ENCODE measurements at places on chromosomes 5 and 9. TPM values are rescaled to one million over a fixed set of nuclear protein-coding genes. Genes with fewer than 3 reads are reported as not detected.
A peak's percentile ranks its signal among the peaks of the same experiment; 100 is the strongest.

Gene IL3
- not detected for total RNA-seq

Gene SEC61B
- 52.1 TPM for total RNA-seq

- no peak for DNase-seq
Measured at GRCh38 chr5:177316005-177316404, 4.3 kb upstream of the MXD3 start.

DNA sequence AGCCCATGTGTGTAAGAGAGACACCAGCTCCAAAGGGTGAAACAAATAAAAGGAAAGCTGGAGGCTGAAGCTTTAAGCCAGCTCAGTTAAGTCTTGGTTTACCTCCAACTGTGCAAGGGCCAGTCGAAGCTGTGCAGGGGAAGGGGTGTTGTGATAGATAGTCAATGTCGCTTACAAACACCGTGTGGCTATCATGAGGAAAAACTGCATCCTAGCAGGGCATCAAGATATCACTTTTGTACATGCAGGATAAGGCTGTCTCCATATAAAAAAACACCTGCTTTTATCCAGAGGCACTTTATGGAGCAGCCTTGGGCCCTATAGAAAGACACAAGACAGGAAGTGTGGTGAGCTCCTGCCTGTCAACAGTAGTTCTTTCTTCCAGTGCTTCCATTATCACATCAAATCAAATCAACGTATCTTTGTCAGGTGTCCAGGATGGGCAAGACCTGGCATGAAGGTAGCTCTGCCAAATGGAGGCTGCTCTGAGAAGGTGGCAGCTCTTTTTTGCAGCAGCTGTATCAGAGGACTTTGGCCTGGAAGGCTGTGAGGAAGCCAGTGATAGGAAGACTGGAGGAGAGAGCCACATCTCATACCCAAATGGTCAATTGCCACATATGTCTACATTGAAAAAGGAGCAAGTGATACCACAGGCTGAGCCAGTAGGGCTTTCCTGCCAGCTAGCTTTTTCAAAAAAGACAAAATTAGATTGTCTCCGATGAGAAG, 29.3 kb upstream of the SELENOP start:
- no peak for DNase-seq

Gene PLEKHG4B
- not detected for total RNA-seq

- DNase-seq: no peak
Measured at GRCh38 chr5:159463590-159464321, 133.5 kb upstream of the IL12B start.

- no peak for DNase-seq
Measured at GRCh38 chr9:18350995-18351595, 122.9 kb upstream of the ADAMTSL1 start.

GRCh38 chr5:59197911-59198310, 615.0 kb downstream of the RAB3C start:
- no peak for DNase-seq

DNA sequence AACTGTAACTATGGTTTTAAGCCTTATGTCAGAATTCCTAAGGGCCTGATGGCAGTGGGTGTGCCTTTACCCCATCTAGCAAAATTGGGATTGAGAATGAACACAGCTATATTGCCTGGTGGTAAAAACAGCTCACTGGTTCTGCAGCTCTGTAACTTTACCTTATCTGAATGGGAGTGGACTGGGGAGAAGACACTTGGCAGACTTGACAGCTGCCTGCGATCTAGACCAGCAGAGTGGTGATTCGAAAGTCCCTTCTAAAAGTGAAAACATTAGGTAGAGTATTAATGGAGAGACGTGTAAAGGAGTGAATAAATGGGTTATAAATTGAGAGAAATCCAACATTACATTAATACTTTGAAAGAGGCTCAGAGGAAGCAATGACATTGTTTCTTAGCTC, 289.1 kb upstream of the EDIL3 start:
- DNase-seq: no peak

- no peak for DNase-seq
Measured at GRCh38 chr5:124935065-124935464, 188.6 kb upstream of the ZNF608 start.

Gene SLC6A7
- total RNA-seq: not detected

GRCh38 chr5:171050916-171051315, 189.1 kb downstream of the RANBP17 start:
- DNase-seq: no peak

GRCh38 chr9:2181792-2182191, 166.6 kb downstream of the SMARCA2 start:
- peak; percentile 28 for DNase-seq

DNA sequence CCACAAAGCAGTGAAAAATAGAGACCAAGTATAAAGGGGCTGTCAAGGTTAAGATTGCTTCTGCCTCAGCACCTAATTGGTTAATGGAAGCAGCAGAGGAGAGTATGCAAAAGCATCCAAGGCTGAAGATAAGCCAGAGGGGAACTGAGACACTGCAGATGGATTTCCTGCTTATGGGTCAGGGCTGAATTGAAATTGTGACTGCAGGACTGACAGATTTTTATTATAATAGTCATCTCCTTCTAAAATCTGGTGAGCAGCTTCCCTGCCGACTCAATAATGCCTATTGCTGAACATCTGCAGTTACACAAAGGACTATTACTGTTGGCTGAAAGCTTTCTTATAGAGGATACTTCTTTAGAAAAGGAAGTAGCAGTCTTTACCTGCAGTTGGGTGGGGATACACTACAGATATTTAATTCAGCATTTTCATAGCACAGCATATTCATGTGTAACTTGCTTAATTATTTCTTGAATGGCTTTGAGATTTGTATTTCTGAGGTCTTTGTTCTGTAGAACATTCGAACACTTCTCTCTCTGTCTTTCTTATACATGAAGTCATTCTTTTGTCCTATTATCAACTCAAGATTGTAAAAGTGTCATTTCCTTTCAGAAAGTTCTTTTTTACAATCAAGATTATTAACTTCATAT, 363.0 kb upstream of the RIOK2 start:
- no peak for DNase-seq

GRCh38 chr9:137267933-137268355, 9.6 kb upstream of the TOR4A start:
- no peak for DNase-seq

DNA sequence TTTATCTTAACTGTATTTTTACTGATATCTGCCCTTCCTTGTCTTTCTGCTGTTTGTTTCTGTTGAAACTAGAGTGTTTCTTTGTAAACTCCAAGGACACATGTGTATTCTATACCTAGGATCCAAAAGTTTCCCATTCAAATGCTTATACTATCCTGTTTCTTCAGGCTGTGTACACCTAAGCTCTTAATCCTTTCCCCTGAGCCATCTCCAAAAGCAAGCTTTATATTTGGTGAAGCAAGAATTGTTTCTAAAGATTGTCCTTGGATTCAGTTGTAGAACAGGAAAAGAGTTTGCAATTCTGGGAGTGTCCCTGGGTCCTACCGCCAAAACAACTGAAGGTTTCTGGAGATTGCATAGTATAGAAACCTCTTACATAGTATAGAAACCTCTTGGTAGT, 65.9 kb downstream of the CWC27 start:
- DNase-seq: no peak

DNA sequence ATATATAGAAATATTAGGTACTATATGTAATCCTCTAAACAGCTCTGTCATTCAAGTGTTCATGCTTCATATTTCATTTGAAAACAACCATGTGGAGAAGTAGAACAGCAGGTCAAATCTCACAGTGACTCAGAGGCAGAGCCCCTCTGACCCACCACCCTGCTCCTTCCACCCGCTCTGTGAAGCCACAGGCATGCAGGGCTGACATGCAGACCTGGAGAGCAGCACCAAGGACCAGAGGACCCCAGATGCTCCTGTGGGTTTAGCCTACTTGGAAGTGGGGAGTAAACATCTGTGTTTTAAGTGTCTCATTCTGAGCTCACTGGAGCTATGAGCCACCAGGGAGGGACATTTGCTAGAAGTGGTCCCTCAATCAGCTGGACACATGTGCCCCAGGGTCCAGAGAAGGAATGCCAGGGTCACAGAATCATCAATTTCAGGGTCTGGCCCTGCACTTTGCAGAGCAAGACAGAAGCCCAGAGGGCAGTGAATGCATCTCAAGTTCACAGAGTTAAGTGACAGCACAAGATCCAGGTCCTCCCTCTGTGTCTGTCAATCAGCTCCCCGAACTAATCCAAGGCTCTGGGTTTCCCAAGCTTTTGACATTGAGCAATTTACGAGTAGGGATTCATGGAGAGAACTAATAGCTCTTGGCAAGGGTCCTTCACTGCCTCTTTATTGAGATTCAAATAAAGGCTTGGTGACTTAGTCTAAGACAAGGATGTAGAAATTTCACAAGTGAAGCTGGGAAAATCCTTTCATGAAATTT, 441.1 kb downstream of the SEMA5A start:
- DNase-seq: no peak

Gene ST8SIA4
- 4.4 TPM for total RNA-seq

- DNase-seq: no peak
Measured at GRCh38 chr5:68384936-68385594, 169.5 kb downstream of the PIK3R1 start.

Gene ADAMTS12
- 1.1 TPM for total RNA-seq

Gene OMD
- 17.1 TPM for total RNA-seq

DNA sequence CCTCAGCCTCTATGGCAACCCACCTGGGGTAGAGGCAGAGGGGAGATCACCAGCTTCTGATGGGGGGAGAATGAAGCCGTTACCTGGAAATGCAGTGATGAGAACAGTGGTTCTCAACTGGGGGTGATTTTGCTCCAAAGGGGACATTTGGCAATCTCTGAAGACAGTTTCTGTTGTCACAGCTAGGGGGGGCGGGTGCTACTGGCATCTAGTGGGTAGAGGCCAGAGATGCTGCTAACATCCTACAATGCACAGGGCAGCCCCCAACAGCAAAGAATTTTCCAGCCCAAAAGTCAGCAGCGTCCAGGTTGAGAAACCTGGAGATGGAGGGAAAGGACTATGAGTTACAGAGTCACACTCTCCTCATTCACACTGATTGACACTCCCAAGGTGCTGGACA, 84.5 kb downstream of the FGF1 start:
- DNase-seq: no peak

DNA sequence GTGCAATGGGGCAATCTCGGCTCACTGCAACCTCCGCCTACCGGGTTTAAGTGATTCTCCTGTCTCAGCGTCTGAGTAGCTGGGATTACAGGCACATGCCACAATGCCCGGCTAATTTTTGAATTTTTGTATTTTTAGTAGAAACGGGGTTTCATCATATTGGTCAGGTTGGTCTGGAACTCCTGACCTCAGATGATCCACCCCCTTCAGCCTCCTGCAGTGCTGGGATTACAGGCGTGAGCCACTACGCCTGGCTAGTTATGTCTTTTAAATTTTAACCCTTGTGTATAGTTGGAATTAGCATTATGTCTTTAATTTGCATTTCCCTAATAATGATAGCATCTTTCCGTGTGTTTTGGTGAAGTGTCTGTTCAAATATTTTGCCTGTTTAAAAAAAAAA, 11.5 kb downstream of the GPBP1 start:
- DNase-seq: no peak

DNA sequence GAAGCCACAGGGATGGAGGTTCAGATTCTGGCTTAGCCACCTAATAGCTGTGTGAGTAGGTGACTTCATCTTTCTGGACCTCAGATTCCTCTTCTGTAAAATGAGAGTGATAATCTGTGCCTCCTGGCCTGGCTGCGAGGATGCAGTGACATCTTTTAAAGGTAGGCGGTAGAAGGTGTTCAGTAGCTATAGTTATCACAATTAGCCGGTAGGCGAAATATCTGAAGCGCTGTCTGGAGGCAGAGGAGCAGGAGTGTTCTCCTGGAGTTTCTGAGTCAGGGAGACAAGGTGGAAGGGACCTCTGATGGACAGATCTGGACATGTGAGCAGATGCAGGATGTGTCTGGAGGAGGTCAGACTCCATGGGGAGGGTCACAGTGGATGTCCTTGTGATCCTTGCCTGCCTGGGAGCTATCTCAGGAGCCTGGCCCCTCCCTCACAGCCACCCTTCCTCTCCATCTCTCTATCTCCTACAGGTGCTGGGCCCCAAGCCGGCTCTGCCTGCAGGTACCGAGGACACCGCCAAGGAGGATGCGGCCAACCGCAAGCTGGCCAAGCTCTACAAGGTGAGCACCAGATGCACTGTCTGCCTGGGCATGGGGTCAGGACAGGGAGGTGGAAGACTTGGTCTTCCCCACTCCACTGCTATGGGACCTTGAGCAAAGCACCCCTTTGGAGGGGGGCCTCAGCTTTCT, 45.6 kb downstream of the GSN start:
- DNase-seq: peak; percentile 62

- DNase-seq: no peak
Measured at GRCh38 chr9:25350011-25350410, 328.2 kb downstream of the TUSC1 start.

Gene ACOT12
- not detected for total RNA-seq

- no peak for DNase-seq
Measured at GRCh38 chr9:34986540-34987047, 3.0 kb upstream of the DNAJB5 start.

DNA sequence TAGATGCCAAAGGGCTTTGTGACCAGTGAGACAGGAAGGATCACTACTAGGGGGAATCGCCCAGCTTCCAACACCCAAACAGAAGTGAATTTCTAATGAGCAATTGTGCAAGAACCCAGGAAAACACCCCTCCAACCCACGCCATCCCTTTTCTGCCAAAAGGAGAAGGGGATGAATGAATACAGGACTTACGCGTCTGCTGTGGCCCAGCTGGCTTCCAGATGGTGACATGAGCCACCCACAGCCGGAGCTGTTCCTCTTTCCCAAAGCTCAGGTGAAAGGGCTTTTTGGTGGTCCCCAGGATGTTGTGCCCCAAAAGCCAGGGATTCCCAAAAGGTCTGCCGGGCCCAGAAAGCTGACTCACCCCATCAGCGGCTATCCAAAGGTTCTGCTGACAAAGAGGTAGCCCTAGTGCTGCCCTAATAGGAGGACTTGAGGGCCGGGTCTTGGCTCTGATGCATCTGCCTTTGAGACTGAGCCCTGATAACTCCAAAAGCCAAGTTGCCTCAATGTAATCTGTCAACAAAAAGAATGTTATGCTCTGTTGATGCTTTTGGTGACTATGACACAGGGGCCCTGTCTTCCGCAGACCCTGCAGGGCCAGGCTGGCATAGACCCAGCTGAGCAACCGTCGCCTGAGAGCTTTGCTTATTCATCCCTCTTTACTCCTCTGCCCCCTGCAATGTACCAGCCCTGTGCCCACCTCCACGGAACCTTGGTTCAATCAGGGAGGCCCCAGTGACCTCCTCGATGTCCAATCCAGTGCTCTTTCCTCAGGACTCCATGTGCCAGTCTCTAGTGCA, 14.5 kb downstream of the GSN start:
- DNase-seq: peak; percentile 78

GRCh38 chr5:50968356-50969149, 302.1 kb downstream of the PARP8 start:
- no peak for DNase-seq
